ENCODE measurements at places on chromosomes 3 and 15. TPM values are rescaled to one million over a fixed set of nuclear protein-coding genes. Genes with fewer than 3 reads are reported as not detected.

GRCh38 chr3:99981138-99981537 lies 133.2 kb downstream of the FILIP1L start:
- no peak overlapping the region for H3K27ac ChIP-seq
- H3K4me3 ChIP-seq, result no peak overlapping the region
- no peaks in the 10 kb centered on the region for H3K27me3 ChIP-seq
- no peak for DNase-seq
- H3K36me3 ChIP-seq, result peaks cover 10% of the 10 kb centered on the region
- no peaks in the 10 kb centered on the region for H3K4me1 ChIP-seq

DNA sequence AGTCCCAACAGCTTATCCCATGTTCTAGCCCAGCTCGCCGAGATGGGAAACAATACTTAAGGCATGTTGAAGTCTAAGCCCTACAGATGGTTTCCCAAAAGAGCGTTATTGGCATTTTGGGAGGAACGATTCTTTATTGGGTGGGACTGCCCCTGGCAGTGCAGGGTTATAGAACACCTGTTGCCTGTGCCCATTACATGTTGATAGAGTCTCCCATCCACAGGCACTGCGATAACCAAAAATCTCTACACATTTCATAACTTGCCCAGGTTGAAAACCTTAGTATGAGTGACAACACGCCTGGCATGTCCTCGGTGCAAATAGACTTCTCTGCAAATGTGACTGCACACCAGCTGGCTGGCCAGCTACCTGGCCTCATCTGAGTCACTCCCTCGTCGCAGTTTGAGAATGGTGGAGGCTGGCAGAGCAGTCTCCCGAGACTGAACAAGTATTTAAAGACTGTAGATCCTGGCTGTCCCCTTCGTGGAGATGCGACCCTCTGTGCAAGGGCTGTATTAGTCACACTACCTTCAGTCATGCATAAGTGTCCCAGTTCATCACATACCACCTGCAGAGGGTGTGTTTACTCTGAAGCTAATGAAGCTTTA lies 18.7 kb downstream of the ZNF80 start:
- H3K27ac ChIP-seq, result no peak overlapping the region
- no peak overlapping the region for H3K4me3 ChIP-seq

GRCh38 chr3:45198264-45199260 lies 27.5 kb downstream of the TMEM158 start:
- DNase-seq, result no peak
- H3K36me3 ChIP-seq, result no peaks in the 10 kb centered on the region
- peaks cover 47% of the 10 kb centered on the region for H3K27me3 ChIP-seq
- H3K27ac ChIP-seq, result no peak overlapping the region

GRCh38 chr15:29403772-29404171 lies 134.2 kb upstream of the NSMCE3 start:
- no peak for DNase-seq
- H3K4me1 ChIP-seq, result no peaks in the 10 kb centered on the region
- H3K4me3 ChIP-seq, result no peak overlapping the region
- no peak overlapping the region for H3K27ac ChIP-seq

Gene SNRPA1
- total RNA-seq, result 121 TPM

Gene PXYLP1
- total RNA-seq, result 15.8 TPM

Gene LSMEM2
- total RNA-seq, result not detected
